DMS 273 treated with DMSO at 0.1 percent for 48 hours (cell line): ENCODE measurements at places on chromosomes 4 and X.

- DNase-seq = no peak
These were observed 92.9 kb upstream of the GPRIN3 start for GRCh38 chr4:89400287-89401035.

- DNase-seq = peak; percentile 21
These were observed 22.9 kb upstream of the SOWAHD start for GRCh38 chrX:119735467-119735866.

GRCh38 chr4:172989984-172990820 is 178.4 kb upstream of the GALNT7 start:
- DNase-seq = no peak

DNA sequence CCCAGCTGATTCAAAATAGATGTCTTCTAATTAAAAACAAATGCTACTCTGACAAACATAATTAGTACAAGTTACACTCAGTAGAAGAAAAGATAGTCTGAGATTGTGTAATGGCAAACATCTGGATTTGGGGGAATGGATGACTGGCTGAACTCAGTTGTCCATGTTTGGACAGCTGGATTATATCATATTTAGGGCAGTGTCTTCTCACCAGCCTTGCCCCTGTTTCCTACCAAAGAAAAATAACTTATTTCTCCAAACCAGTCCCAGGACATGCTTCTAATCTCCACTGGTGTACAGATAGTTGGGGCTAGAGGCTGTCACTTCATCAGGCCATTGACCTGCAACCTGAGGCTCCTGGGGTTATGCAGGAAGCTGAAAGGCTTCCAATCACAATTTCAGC is 237.3 kb downstream of the USP46 start:
- no peak for DNase-seq

DNA sequence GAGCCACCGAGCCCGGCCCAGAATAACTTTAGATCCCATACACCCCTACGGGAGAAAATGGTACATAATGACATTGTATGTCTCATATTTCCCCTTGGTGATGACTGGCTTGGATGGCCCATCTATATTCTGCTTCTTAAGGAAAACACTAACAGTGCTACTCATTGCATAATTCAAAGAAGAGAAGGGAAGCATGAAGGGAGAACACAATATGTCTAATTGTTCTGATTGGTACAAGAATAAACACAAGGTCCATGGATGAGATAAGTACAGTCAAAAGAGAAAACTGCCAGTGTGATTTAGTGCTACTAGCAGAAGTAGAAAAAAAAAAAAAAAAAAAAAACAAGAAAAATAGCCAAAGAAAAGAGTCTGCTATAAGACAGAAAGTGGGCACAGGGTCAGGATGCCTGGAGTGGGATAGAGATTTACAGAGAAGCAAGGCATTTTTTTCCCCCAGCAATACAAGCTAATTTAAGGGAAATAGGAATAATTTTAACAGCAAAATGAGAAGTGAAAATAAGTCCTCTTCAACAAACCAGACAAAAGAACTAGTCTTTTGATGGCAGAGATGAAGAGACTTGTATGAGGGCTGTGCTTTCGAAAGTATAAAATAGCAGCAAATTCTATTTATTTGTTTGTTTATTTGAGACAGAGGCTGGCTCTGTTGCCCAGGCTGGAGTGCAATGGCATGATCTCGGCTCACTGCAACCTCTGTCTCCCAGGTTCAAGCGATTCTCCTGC is 96.5 kb upstream of the MAP3K15 start:
- no peak for DNase-seq

DNA sequence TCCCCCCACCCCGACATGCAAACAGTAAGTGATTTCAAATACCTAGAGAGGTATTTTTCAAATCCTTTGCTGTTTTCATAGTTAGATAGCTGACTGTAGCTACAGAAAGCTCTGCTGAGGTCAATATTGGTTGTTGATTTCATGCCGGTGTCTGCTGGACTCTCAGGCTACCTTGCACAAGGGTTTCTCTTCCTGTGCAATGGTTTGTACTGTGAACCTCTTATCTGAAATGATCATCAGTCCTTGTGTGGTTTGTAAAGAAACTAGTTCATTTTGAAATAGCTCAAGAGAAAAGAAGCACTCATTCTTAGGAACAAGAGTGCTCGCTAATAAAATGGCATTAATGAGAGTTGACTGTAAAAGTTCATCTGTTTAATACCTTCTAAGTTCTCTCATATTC is 2.1 kb downstream of the MTM1 start:
- no peak for DNase-seq

DNA sequence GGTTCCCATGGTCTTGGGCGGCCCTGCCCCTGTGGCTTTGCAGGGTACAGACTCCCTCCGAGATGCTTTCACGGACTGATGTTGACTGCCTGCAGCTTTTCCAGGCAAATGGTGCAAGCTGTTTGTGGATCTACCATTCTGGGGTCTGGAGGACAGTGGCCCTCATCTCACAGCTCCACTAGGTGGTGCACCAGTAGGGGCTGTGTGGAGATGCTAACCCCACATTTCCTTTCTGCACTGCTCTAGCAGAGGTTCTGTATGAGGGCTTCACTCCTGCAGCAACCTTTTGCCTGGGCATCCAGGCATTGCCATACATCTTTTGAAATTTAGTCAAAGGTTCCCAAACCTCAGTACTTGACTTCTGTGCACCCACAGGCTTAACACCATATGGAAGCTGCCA is 176.1 kb downstream of the DCAF12L1 start:
- no peak for DNase-seq
